DND-41 (cell line): ENCODE measurements at places on chromosomes 3 and 15.

GRCh38 chr3:195124378-195124992 is 146.5 kb downstream of the XXYLT1 start:
- no peak for DNase-seq

- DNase-seq: no peak
Measured at GRCh38 chr15:69810431-69811354, 287.0 kb downstream of the TLE3 start.

DNA sequence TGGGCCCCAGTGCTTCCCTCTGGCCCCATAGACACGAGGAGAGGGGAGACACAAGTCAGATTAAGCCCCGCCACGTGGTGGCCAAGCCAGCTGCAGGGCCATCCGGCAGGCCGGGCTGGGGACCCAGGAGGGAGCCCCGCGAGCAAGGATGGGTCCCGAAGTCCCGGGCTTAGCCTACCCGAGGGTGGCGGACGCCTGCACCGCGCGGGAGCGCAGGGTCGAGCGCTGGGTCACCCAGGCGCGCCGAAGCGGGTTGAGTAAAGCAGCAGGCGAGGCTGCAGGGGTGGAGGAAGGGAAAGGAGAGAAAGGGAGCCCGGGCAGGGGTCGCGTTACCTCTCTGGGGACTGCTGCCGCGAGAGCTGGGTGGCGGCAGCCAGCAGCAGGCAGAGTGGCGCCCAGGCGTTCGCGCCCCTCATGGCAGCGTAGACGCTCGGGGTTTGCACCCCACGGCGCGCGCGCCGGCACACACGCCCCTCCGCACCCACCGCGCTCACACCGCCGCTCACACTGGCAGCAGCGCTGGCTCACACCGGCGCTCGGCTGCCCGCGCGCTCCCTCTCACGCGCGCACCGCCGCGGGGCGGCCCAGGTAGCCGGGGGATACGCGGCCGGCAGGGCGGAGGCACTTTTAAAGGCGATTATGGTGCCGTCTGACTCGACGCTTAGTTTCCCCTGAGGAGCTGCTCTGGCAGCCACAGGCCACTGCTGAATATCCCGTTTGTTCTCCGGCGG is at the start of gene PCOLCE2:
TSS of gene PCOLCE2 (minus strand) at position 603 of the 731 bp plus-strand sequence. CDS start at position 416, 187 bp downstream.
- no peak for DNase-seq

DNA sequence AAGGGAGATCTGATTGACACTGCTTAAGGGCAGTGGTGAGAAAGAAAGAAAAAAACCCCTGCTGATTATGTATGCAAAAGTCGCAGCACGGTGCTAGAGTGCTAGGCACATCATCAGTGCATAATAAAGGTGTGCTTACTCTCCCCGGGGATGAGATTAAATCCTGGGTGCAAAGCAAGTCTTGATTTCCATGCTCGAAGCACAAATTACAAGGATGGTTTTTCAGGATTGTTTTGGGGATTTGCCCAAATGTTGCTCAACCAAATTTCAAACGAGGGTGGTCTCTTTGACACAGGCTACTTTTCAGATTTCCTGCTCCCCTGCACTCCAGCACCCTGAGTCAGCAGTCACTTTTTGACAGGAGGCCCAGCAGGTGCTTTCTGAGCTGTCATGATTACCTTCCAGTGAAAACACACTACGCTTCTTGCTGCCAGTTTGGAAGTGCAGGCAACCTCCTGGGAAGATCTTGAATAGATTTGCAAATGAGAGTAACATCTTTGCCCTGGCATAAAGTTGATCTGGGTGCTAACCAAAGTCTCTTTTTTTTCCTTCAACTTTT is 167.5 kb upstream of the TRIM42 start:
- DNase-seq: no peak

GRCh38 chr3:115081444-115081843 is 65.6 kb downstream of the ZBTB20 start:
- no peak for DNase-seq
